ENCODE measurements at places on chromosomes 16 and 17. TPM values are rescaled to one million over a fixed set of nuclear protein-coding genes. Genes with fewer than 3 reads are reported as not detected.

DNA sequence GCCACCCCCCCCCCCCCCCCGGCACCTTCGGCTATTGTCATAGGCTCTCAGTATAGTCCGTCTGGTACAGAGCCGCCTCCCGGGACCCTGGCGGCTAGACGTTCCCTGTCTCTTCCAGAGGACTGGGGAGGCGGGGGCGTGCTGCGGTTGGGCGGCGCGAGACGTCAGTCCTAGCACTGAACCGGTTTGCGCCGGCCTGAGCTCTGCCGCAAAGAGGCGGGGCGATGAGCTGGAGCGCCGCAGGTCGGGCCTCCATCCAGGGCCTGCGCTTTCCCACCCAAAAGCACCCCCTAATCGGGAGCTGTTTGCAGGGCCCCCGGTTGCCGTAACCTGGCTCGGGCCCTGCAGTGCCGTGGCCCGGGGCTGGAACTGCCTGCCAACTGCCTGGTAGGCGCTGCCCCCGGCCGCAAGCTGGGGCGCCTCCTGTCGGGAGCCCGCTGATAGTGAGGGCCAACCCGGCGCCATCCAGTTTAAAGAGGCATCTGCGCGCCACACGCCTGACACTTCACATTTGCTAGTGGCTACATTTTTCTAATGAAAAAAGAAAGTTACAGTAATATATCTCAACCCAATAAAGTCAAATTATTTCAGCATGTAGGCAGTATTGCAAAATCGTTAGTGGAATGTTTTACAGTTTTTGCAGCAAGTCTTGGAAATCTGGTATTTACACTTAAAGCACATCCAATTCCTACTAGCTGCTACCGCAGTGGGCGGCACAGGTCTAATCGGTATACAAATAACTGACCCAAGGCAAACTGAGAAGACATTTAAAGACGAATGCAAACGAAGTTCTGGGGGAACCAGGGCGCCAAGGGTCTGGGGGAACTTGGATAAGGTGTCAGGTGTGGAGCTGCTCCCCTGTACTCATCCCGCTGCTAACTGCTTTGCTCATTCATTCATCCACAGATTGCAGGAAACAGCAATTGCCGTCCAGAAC, 753 bp upstream of the USP22 start:
- peak; percentile 93 for DNase-seq

DNA sequence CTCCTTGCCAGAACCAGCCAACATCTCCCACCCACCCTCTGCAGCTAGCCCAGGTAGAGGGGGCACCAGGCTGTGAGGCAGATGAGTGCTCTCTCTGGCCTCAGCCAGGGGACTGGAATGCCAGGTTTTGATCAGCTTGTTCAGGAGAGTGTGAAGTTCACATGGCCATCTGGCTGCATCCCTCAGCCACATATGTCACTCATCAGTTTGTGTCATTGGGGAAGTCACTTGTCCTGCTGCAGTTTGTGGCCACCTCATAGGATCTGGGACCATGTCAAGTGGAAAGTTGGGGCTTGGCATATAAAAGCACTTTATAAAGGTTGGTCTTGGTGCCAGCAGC, 147.6 kb downstream of the SOCS1 start:
- DNase-seq = no peak

DNA sequence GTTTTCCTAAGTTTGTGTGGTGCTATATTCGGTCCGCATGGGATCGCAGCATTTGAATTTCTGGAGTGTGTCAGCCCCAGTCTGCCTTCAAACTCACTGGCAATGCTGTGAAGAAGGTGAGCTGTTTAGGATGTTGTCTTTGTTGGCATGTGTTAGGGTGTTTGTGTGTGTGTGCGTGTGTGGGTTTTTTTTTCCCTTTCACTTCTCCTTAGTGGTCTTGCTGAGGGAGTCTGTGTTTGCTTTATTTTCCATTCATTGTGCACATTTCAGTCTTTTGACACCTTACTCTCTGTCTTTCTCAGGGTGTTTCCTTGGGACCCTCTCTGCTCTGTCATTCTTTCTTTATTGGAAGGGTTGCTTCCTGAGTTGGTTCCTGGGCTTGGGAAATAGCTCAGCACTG, 27.7 kb upstream of the RBFOX1 start:
- DNase-seq = no peak

DNA sequence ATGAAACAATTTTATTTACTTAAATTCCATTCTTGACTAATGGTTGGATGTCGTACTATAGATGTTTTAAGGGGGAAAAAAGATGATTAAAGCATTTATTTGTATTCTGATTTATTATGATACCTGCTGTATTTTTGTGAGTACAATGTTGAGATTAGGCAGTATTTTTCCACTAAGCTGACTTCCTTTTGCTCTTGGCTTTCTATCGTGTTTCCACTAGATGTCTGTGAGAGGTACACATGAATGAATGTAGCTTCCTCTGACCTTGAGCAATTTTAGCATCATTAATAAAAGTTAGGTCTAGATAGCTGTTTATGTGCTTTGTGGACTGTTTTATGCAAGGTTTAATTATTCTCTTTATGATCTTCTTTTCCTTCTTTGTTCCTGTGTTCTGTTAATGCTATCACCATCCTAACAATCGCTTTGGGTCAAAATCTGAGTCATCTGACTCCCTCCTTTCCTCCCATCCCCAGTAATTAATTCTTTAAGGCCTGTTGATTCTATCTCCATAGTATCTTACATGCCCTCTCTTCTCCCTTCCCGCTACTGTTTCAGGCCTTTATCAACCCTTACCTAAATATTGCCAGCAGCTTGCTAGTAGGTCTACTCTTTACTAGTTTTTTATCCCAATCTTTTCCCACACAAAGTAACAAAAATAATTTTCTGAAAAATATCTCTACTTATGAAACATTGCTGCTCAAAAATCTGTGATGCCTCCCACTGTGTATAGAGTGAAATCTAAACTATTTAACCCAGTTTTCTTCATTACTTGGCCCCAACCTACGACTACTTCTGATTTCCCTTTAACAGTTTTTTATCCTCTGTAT, 76.0 kb downstream of the VMP1 start:
- DNase-seq = no peak

GRCh38 chr17:40878044-40878443, 7.0 kb downstream of the KRT20 start:
- DNase-seq = no peak

CD7 gene
- total RNA-seq = 0.31 TPM

DNA sequence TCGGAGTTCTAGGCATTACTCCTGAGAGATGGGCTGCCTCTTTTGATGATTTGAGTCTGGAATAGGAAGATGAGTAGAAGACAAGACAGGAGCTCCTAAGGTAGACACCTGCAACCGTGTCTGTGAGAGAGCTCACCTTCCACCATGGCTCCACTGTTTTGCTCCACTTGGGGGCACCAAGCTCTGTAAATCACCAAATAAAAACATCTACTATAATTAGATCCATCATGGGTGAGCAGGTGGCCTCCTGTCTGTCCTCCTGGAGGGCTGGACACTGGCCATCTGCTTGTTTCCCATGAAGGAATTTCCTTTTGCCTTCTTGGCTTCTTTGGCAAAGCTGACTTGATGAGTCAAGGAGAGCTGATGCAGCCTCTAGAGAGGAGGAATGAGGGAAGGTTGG, 179.0 kb downstream of the HAPSTR1 start:
- DNase-seq = no peak

Measured in progenitor cell of endocrine pancreas (in vitro differentiated cells).